T-cell (primary cell): ENCODE measurements at places on chromosomes 16 and 17. TPM values are rescaled to one million over a fixed set of nuclear protein-coding genes. Genes with fewer than 3 reads are reported as not detected.
A peak's percentile ranks its signal among the peaks of the same experiment; 100 is the strongest.

PTGES3L gene
- total RNA-seq = 0.44 TPM

- peaks cover 5% of the 10 kb centered on the region for H3K36me3 ChIP-seq
- H3K27ac ChIP-seq = no peak overlapping the region
- H3K4me3 ChIP-seq = no peak overlapping the region
- H3K27me3 ChIP-seq = no peaks in the 10 kb centered on the region
Observed at GRCh38 chr17:17577373-17577772, 14.1 kb downstream of the PEMT start.

CIITA gene
- total RNA-seq = 10.7 TPM

DNA sequence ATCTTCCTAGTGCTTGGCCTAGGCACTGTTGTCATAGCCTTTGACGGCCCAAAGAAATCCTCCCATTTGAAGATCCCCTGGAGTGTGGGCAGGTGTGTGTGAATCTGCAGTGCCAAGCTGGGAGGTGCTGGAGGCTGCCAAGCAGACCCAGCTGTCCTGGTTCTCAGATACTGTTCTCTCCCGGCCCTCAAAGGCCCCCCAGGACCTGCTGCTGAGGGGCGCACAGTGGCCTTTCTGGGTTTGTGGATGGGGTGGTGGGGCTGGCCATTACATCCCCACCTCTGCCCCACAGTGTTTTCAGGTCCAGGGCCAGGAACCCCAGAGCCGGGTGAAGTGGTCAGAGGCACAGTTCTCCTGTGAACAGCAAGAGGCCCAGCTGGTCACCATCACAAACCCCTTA lies 60.5 kb downstream of the MRC2 start:
- H3K36me3 ChIP-seq = no peaks in the 10 kb centered on the region
- no peaks in the 10 kb centered on the region for H3K27me3 ChIP-seq
- H3K27ac ChIP-seq = no peak overlapping the region
- no peak for DNase-seq
- H3K4me3 ChIP-seq = no peak overlapping the region

TPSD1 gene
- 0.32 TPM for total RNA-seq

TPPP3 gene
- not detected for total RNA-seq

VAT1 gene
- total RNA-seq = 62.6 TPM

DNA sequence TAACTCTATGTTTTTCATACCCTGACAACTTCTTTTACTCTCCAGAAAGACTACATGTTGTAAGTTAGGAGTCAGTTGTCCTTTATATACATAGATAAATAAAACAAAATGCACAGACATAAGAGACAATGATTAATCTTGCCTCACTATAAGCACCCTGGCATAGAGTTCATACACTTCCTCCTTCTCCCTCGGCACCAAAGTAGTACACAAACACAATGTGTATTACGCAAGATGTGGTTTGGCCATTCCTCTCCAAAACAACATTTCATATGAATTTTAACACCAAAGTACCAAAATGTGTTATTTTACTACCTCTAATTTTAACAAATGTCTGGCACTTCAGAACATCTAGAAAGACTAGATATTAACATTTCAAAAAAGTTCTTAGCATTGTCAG lies 17.2 kb upstream of the SLFN11 start:
- H3K27me3 ChIP-seq = peaks cover 13% of the 10 kb centered on the region
- no peak overlapping the region for H3K4me3 ChIP-seq
- no peak for DNase-seq
- no peaks in the 10 kb centered on the region for H3K4me1 ChIP-seq

SLC6A2 gene
- not detected for total RNA-seq

GRCh38 chr17:73067075-73067474 lies 25.4 kb downstream of the SLC39A11 start:
- no peaks in the 10 kb centered on the region for H3K27me3 ChIP-seq
- no peak overlapping the region for H3K27ac ChIP-seq
- no peaks in the 10 kb centered on the region for H3K4me1 ChIP-seq

DNA sequence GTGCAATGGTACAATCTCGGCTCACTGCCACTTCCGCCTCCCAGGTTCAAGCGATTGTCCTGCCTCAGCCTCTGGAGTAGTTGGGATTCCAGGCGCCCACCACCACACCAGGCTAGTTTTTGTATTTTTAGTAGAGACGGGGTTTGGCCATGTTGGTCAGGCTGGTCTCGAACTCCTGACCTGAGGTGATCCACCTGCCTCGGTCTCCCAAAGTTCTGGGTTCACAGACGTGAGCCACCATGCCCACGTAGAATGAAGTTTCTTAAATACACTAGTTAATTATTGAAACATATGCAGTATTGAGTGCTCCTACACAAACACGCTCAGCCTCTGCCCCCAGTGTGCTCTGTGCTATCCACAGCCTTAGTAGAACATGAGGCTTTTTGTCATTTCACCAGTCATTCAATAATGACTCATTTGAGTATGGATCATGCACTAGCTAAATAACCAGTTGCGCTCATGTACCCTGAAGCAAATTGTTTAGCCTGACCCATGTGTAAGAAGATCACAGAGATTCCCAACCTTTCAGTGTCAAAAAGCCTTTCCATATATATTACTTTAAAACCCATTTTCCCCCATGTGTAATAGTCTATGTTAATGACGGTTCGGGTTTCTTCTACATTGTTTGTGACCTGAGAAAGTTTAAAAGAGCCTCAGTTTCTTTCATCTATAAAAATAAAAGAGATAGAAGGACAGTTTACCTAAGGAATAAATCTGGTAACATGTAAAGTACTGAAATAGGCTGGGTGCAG lies 49.7 kb downstream of the TUBD1 start:
- H3K4me3 ChIP-seq = peak overlapping the region; percentile 16
- H3K4me1 ChIP-seq = no peaks in the 10 kb centered on the region
- peaks cover 10% of the 10 kb centered on the region for H3K36me3 ChIP-seq
- DNase-seq = no peak
